ENCODE measurements at places on chromosomes 4 and X.

DNA sequence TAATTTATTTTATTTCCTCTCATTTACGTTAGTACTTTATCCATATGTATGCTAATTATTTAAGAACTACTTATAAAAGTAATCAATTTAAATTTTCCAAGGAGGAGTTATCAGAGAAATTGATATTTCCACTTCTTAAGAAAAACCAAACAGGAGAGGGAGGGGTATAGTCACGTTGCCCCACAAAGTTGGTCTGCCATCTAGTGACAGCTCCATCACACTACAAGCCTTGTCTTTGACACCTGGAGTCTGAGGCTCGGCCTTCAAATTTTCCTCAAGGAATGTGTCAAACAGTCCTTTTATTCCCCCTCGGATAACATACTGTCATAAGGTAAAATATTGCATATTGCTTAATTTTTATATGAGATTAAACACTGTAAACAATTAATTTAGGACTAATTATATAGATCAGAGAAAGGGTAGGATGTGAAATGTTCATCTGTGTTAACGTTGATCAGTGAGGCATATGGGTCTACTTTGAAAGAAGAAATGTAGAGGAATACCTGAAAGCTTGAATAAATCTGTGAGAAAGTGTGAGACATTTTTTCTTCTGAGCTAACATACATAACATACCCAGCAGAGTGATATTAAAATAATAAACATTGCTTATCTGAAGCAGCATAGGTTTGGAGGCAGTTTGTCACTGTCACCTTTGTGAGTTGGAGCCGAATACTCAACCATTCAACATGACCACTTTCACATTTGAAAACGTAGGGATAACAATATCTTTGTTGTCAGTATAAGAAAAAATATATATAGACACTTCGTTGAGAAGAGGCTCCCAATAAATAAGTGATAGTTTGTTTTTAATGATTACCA, 114.4 kb downstream of the GLRA3 start:
- peak; percentile 57 for DNase-seq

DNA sequence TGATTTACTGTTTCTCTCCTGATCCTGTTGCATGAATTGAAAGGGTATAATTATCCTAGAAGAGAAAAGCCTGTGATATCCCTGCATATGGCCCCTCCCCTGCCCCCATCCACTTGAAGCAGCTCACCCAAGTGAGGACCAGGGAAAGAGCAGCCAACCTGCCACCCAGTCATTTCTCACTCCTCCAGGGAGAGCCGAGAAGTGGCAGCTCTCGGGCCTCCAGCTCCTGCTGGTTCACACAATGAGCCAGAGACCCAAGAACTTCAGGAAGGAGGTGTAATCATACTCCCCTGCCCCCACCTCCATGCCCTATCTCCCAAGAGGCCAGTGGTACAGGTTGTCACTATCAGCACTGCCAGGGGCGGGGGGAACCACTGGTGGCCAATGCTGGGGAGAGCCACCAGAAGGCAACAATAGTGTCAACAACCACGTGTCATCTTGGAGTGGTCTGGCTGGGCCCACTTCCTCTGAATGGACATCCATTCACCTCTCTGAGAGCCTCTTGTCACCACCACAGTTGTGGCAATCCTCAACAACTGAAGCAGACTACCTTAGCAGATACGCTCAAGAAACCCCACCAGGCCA, 42.9 kb downstream of the APOO start:
- no peak for DNase-seq

DNA sequence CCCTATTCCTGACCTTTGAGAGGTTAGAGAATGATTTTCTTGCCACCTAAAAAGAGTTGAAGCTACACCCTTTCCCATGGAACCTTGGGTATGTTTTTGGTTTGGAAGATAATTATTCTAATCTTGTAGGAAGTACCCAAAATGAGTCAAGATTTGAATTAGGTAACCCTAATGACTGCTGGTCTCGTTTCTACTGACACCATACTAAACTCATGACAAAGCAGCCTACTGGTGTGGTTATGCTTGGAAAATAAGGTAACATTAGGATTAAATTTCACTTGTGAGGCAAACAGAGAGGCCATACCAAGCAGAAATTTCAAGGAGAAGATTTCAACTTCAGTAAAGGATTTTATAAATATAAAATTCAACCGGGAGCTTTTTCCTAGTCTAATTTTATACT, 107.9 kb downstream of the FBXW7 start:
- no peak for DNase-seq

- no peak for DNase-seq
Observed at GRCh38 chrX:132365490-132365889, 123.3 kb downstream of the MBNL3 start.

DNA sequence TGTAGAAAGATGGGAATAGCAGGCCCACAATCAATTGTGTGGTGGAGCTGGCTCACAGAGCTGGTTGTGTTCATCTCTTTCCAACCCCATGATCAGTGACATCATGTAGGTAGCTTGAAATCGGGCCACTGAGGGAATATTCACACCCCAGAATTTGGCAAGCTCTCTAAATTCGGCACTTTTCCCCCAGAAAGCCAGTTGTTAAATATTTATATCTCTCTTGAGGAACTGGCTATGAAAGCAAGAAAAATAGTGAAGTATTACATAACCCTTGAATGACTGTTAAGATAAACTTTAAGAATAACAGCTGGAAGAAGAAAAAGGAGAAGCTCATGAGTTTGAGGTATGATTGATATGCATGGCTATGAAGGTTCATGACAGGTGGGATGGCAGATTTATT, 38.9 kb downstream of the GPRIN3 start:
- no peak for DNase-seq

DNA sequence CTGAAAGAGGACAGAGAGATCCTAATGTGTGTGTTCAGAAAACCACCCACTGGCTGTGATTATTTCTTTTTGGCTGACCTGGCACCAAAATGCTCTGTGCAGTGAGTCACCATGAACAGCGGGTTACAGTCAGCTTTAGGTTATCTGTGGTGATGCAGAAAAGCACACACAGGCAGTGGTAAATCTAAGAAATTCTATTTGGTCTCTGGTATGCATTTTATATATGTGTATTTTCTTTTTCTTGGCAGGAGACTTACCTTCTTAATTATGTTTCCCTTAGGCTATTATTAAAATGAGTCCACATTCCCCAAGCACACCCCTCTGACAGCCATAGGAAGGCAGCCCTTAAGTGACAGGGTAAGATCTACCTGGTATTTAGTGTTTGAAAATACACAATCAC, 79.1 kb upstream of the TFDP3 start:
- peak; percentile 26 for DNase-seq

DNA sequence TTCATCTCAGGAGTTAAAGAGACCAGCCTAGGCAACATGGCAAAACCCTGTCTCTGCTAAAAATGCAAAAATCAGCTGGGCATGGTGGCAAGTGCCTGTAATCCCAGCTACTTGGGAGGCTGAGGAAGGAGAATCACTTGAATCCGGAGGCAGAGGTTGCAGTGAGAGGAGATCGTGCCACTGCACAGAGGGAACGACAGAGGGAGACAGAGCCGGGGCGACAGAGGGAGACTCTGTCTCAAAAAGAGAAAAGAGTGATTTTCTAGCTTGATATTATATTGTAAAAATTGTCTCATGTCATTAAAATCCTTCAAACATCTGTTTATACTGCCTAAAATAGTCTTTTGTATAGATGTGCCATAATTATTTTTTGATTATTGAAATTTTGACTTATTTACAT, 225.4 kb upstream of the AGA start:
- DNase-seq: no peak

- DNase-seq: peak; percentile 20
Observed at GRCh38 chrX:39613482-39613995, 484.2 kb downstream of the BCOR start.

DNA sequence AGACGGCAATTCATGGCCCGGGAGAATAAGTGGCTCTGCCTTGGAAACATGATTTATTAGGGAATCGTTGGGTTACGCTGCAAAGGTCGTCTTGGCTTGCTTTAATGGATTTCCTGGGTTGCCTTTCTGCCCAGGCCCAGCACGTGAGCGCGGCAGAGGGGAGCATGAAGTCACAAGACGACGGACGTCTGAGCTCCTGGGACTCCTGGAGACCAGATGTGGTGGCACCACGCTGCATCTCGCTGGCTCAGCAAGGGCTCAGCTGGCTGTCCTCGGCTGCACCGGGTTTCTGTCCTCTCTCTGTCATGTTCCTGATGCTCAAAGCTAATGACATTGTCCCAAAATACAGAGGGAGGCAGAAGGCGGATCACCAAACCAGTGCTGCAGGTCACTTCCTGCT, 61.2 kb downstream of the C4orf50 start:
- DNase-seq: no peak

DNA sequence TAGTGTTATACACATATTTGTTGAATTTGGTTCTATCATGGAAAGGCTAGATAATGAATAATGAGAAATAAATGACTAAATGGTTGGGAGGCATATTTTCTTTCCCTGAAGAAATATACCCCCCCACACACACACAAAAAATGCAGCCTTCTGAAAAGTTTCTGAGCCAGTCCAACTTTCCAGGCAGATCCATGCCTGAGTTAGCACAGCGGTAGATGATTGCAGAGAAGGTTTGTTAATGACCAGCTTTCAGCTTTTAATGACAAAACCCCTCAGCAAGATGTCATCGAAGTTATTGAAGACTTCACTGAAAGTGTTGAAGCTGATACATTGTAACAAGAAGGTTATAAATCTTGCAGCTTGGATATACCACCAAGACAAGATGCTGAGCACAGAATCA, 61.4 kb downstream of the GBA3 start:
- no peak for DNase-seq

DNA sequence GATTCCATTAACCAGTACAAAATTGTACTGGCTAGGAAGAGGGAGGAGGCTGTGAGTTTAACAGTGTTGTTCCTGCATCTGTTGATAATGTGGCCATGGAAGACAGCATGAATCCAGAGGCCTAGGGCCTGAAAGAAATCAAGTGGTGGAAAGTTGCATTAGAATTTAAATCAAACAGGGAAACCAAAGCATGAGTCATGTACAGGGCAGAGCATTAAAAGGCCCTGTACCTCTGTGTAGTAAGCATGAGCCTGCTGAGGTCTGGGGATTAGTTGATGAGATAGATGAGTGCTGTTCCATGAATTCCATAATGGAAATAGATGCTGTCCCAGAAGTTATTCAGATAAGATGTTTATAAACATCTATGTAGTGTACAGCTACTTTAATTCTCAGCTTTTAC, 58.3 kb downstream of the MID1IP1 start:
- no peak for DNase-seq

DNA sequence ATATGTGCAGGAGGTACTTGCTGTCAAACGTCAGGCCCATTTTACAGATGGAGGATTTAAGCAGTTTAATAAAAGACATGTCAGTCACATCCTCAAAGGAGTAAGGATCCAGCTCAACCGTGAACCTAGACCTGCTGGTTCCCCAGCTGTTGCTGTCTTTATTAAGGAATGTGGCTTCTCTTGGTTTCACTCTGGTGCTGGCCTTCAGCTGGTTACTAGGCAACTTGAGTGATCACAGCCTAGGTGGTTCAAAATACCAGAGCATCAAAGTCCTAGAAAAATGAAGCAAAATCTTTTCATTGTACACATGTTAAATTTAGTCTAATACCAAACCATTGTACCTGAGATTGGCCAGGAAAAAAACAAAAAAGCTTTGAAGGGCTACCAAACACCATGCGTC, 32.7 kb upstream of the GLRA2 start:
- DNase-seq: no peak

- no peak for DNase-seq
Observed at GRCh38 chr4:140211693-140212092, 57.7 kb upstream of the MAML3 start.

DNA sequence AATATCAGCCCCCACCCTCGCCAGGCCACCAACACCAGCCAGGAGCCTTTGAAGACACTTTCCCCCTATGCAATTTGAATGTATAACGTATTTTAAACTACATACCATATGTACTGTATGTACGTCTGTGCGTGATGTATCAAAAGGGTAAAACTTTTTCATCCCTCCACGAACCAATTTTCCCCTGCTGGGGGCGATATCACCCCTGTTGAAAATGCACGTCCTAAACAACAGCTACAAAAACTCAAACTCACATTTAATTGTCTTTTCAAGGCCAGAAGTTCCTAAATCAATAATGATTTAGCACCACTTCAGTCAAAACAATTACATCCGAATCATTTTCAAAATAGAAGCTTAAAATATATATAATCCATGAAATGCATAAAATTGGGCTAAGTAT, 1.4 kb downstream of the VEGFD start:
- DNase-seq: no peak

- peak; percentile 9 for DNase-seq
Observed at GRCh38 chr4:84681486-84682274, 98.8 kb downstream of the CDS1 start.

DNA sequence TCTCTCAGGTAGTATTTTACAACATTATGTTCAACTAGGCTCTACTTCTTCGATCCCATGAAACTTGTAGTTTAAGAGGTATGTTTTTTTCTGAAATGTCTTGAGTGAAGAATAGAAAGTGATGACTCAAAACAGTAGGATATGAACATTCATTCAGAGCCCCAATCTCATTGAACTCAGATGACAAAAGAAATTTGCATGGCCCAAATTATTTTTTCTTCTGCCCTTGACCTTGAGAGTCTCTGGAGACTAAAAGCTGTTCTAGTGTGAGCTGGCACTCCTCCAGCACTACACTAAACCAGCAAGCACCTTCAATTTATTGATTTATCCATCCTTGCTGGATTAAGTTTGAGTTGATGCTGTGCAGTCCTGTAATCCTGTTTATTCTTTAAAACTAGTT, 4.0 kb downstream of the DCLK2 start:
- no peak for DNase-seq

DNA sequence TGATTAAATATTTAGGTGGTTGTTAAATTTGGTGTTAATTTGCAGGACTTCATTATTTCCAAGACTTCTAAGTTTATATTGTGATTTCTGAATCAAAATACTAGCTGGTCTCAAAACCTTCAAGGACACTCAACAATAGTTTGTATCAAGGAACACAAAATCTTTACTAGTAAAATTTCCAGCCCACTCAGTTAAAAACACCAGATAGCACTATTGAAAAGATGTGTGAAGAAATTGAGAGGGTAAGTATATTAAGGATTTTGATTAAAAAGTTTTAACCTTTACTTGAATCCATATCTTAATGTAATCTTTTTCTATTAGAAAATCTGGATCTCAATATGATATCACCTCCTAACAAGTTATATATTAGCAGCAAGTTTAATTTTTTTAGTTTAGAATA, 89.3 kb upstream of the UGT8 start:
- no peak for DNase-seq

- DNase-seq: no peak
Observed at GRCh38 chrX:134671294-134671693, 13.0 kb upstream of the PLAC1 start.

- DNase-seq: no peak
Observed at GRCh38 chr4:111693758-111694157, 451.5 kb upstream of the FAM241A start.

All from RWPE1 (cell line).